ENCODE measurements at places on chromosomes 12 and 14.

- no peak for DNase-seq
Measured at GRCh38 chr12:94704452-94705306, 54.3 kb upstream of the TMCC3 start.

DNA sequence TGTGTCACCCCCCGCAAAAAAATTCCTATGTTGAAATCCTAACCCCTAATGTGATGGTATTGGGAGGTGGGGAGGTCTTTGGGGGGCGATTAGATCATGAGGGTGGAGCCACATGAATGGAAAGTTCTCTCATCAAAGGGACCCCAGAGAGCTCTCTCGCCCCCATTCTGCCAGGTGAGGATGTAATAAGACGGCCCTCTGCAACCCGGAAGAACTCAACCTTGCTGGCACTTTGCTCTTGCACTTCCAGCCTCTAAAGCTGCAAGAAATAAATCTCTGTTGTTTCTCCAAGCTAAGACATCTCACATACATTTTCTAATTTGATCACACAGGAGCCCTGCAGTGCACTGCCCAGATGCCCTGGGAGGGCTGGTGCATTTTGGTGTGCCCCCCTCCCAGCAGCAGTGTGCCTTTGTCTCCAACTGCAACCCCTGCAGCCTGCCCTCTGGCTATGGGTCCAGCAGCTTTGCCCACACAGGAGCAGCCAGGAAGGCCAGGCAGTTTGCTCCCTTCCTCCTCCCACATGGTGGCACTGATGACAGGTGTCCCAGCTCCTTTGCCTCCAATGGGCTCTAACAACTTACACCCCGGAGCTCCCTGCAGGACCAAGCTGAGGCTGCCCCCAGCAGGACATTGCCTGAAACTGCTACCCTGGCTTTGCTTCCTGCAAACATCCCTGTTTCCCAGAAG lies 59.3 kb downstream of the C14orf132 start:
- no peak for DNase-seq

- DNase-seq = no peak
Measured at GRCh38 chr14:75880512-75880911, 101.3 kb downstream of the TGFB3 start.

DNA sequence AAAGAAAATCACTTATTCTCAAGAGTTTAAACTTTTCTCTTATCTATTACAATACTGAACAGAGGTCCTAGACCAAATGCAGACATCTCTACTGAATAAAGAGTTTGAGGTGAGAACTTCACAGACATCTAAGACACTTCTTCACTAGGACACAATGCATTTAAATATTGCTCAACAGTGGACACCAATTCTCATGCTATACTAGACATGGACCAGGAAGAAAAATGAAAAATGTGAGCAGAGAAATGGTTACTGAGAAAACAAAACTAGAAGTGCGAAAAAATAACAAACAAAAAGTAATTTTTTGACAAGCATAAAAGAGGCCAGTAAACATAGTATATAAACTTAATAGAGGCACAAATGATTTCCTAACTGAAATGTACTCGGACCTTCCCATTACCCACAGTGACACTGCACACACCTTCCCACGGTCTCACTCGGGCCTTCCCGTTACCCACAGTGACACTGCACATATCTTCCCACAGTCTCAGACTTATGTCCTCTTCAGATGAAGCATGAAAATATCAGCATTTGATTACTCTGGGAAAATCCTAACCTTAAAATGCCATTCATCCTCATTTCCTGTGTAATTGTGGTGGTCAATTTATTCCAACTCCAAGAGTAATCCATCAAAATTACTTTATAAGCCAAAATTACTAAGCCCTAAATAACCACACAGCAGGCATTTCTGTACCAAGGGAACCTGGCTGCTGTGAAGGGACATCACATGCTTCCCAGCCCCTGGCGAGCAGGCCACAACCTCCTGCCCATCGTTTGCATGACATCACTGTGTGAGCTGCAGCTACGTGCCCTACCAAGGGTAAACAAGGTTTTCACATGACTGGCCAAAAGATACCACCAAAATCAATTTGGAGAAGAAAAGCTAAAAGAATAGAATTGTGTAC lies 6.4 kb downstream of the SLC15A4 start:
- DNase-seq = no peak

GRCh38 chr14:79426103-79426755 lies 785.1 kb downstream of the DIO2 start:
- no peak for DNase-seq

DNA sequence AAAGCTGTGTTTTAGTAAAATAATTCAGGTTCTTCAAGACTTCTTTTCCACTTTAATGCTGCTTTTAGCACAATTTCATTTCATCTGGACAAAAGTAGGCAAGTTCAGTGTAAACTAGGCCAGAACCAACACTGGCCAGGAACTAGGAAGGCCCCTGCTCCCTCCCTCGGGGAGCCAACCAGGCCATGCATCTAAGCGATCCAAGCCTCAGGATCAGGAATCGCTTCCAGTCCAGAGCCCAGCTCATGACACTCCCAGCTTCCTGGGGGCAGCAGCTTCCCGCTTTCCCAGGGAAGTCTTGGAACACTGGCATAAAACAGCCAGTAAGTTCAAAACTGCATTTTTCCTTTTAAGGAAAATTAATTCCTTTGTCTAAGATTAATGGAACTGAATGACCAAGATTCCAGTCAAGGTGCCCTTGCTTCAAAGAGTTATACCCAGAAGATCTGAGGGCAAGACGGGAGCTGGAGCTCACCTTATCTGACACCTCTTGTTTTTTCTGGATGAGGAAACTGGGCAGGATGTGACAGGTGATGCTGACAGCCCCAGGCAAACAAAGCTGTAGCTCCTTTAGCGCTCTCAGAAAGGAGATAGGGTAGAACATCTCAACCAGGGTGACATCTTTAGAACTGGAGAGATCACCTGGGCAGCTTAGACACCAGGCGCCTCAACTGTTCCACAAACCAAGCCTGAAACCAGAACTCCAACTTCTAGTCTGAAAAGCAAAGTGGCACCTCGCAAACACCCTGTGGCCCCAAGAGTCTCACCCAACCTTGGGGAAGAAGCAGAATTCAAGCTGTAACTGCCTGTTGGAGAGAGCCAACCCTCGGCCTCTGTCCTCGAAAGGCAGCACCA lies 61.4 kb upstream of the PNMA1 start:
- no peak for DNase-seq

- no peak for DNase-seq
Measured at GRCh38 chr12:56645201-56645716, 525 bp downstream of the ATP5F1B start.

GRCh38 chr14:47257013-47257412 lies 418.4 kb downstream of the MDGA2 start:
- DNase-seq = no peak

GRCh38 chr14:40682131-40682913 lies 924.4 kb upstream of the LRFN5 start:
- DNase-seq = no peak

DNA sequence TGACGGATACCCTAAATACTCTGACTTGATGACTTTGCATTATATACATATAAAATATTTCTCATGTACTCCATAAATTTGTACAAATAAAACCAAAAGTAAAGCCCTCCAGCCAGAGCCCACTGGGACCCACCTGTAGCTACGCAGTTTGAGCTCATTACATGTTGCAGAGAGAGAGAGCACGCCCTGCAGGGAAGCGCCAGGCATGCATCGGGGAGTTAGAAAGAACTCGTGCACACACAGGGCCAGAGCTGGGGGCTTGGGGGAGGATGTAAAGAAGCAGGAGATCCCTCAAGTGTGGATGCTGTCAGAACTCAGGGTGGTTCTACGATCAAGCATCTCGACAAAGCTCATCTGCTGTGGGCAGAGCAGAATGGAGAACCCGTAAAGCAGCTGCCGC lies 178.5 kb upstream of the RTL1 start:
- no peak for DNase-seq

GRCh38 chr14:54627540-54628363 lies 60.8 kb downstream of the SAMD4A start:
- no peak for DNase-seq

DNA sequence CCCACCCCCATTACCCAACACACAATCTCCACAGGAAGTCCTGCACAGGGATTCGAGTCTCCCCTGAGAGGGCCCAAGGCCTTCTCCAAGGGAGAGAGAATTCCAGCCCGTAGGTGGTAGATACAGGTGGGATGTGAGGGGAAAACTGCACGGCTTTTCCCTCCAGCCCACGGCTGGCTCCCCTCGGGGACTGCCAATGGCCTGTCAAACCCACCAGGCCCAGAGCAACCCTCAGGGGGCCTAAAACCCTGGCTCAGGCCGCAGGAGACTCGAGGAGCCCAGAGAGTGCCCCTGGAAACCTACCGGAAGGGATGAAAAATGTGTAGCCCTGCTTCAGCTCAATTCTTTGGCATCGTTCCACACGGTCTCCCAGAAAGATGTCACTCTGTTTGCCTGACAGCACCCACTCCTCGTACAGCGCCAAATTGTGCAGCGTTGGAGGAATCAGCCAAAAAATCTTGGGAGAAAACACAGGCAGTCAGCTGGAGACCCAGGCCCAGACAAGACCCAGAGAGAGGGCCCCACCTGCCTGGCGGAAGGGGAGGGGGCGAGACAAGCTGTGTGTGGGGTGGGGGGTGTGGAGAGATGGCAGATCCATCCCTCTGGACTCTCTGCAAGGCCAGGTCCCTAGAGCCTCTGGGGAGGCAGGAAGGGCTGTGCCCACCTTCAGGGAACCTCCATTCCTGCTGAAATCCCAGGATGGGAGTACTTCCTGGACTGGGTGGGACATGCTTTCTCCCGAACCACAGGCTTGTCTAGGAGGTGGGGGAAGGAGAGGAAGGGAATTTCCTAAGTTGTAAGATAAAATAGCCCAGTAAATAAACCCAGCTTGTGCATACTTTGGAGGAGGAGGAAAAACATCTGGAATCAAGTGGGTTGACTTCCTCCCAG lies 48.1 kb downstream of the KDM2B start:
- DNase-seq = no peak
